ENCODE measurements at places on chromosomes 11 and 22. TPM values are rescaled to one million over a fixed set of nuclear protein-coding genes. Genes with fewer than 3 reads are reported as not detected.

- DNase-seq: no peak
These were observed 16.8 kb downstream of the AMBRA1 start for GRCh38 chr11:46577058-46577457.

SUSD2 gene
- total RNA-seq: 9.1 TPM

DNA sequence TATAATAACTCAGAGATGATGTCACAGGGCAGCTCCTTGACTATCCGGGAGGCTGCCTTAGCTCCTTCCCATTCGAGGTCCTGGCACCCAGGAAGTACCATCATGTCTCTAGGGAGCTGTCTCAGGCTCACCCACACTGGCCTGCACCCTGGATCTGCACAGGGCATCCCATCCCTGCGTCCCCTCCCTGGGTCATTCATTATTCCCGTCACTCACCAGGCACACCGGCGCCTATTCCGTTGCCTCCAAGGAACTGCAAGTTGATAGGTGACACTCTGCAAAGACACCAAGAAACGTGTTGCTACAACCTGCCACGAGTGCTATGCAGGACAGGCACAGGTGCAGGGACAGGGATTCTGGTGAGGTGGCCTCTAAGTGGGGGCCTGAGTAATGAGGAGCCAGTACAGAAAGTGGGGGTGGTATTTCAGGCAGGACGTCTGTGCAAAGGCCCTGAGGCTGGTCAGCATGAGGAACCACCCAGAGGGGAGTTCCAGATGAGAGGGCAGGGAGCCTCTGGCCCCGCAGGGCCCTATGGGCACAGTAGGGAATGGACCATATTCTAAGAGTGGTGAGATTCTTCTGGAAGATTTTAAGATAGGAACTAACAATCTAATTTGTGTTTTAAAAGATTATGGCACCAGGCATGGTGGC is 71.6 kb upstream of the SHANK2 start:
- no peak for DNase-seq

DNA sequence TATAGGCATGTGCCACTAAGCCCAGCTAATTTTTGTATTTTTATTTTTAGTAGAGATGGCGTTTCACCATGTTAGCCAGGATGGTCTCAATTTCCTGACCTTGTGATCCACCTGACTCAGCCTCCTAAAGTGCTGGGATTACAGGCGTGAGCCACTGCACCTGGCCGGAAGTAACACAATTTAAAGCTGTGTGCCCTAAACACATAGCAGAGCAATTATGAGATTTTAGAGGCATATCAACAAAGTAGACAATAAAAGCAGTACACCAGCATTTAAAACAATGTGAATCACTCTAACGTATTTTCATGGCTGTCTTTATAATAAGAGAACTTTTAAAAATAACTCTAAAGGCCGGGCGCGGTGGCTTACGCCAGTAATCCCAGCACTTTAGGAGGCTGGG is 42.4 kb downstream of the PRR14L start:
- no peak for DNase-seq

- DNase-seq: no peak
These were observed 4.8 kb upstream of the FBXO7 start for GRCh38 chr22:32469799-32470212.

GRCh38 chr11:35917676-35918075 is 26.2 kb upstream of the LDLRAD3 start:
- DNase-seq: no peak

TMEM126A gene
- 15.0 TPM for total RNA-seq

GRCh38 chr11:123047266-123047946 is 14.5 kb downstream of the HSPA8 start:
- no peak for DNase-seq

- no peak for DNase-seq
These were observed 4.0 kb downstream of the FXYD2 start for GRCh38 chr11:117820516-117820915.

GRM5 gene
- total RNA-seq: not detected

CCDC179 gene
- not detected for total RNA-seq

DNA sequence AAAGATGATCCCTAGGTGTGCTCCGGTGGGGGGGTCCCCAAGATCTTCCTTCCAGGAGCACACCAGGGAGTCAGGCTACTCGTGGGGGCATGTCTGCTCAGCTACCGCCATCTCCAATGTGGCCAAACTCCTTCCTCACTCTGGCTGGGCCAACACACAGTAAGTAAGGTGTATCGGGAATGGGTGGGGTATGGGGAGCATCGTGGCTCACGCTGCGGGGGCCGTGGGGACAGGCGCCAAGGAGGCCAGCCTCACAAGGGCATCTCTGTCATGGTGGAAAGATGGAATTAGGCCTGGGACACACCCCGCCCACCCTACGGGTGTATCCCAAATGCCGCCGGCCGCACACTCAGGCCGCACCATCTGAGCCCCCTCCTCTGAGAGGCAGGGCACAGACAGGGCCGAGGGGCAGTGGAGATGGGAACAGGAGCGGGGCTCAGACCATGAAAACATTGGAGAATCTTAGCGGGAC is 8.3 kb downstream of the IGF2 start:
- DNase-seq: no peak

GRCh38 chr11:72430741-72431570 is 3.4 kb downstream of the CLPB start:
- DNase-seq: no peak
